ENCODE measurements at places on chromosomes 3 and 15. TPM values are rescaled to one million over a fixed set of nuclear protein-coding genes. Genes with fewer than 3 reads are reported as not detected.

DNA sequence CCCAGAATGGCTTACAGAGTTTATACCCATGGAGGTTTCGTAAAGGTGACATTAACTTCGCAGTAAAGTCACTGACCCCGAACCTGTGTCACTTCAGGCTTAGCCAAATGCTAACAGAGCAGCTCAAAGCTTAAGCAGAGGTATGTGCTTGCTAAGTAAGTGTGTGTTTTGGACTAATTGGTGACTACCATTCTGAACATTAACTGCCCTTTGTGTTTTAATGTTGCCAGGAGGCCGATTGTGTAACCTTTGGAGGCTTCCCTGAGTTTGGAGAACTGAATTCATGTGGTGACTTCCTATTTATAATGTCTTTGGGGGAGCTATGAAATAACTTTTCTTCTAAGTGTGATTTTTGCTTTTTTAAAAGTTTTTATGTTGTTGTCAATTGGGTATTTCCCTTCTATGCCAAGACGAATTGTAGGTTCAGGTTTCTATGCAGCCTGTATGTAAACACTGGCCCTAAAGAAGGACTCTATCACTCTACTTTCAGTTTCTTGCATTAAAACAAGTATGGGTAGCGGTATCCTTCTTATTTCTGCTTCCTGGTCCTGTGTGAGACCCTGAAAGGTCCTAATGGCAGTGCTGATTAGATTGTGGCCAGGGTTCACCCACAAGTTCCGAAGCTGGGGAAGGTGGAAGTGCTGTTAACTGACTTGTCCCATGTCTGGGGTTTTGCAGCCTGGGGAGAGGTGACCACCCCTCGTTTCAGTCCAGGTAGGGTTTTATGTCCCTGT, 86.3 kb downstream of the IGF1R start:
- no peak for DNase-seq

The THPO gene
- polyA plus RNA-seq = 2.4 TPM

The ECE2 gene
- polyA plus RNA-seq = not detected

- no peak for DNase-seq
These were observed 13.8 kb downstream of the TLE3 start for GRCh38 chr15:70083946-70084345.

DNA sequence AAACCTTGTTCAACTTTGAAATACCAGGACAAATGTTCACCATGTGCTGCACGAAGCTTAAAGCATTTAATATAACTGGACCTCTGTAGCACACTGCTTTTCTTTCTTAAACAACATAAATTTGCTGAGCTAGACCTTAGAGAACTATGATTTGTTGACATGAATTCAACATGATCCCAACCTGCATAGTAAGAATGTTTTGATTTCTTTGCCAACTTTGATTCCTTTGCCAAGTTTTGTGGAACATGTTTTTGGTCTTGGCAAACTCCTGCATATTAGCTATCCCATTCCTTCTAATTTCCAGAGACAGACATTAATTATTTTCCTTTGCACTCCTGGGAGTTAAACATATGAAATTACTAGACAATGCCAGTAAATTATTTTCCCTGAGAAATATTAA, 197.2 kb upstream of the RBMS3 start:
- DNase-seq = no peak

DNA sequence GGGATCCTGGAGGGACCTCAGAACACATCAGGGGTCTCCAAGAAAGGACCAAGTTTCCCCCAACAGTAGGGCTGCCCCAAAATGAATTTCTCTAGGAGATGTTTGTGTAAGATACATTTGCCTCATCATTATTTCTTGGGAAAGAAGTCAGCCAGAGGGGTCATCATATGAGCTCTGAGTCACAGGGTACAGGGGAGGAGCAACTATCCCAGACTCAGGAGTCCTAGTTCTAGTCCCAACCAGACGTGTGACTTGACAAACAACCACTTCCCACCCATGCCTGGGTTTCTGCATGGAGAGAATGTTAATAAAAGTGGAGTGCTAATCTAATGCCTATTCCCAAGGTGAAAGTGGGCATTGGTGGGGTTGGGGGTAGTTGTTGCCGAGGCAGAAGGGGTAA, 144.1 kb downstream of the ALDH1A2 start:
- DNase-seq = no peak

DNA sequence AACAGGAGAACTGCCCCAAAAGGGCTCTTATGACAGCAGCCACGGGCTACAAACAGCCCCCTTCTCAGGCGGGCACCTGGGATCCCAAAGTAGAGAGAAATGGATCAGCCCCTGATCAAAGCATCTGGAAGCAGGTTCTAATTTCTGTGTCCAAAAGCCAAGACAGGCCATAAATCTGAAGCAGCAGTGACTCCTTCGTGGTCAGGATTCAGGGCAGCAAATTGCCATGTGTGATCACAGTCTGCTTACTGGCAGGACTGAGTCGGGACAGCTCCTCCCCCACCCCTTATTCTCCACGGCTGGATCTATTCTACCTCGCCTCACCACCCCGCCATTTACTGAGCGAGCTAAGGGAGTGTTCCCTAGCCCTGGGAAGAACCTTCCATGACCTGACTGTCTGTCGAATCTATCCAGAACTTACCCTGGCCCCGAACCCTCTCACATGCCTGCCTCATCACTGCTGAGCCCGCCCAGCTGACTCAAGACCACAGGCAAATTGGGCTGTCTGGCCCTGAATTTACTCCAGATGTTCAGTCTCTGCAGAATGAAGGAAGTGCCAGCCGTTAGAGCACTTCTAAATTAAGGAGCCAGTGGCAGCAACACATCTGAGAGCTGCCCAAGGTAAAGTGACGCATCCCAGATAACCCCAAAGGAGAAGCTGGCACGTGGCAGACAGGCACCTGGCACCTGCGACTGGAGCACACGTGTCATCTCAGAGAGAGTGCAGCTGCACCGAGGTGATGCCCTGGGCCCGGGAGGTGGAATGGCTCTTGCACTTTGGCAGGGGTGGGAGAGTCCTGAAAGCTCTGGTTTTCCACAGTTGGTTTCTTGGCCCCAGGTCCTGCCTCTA, 1.3 kb downstream of the LRRC15 start:
- no peak for DNase-seq

The SLC22A13 gene
- 0.24 TPM for polyA plus RNA-seq

DNA sequence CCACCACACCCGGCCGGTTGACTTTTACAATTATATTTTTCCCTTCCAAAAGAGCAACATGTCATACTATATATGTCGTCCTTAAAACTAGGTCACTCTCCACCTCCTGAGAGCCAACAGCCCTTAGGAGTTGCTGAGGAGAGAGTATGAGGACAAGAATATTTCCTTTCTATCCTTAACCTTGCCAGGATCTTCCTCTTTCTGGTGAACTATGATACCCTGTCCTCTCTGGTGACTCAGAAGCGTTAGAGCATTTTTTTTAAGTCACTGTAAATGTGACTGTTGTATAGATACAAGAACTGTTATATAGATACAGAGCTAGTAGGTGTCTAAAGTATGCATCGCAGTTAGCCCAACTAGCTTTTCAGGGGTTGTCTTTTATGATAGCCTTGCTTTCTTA, 33.7 kb upstream of the MTHFS start:
- no peak for DNase-seq

GRCh38 chr3:11826628-11827265, 19.9 kb downstream of the TAMM41 start:
- DNase-seq = no peak

The FBXL2 gene
- 29.8 TPM for polyA plus RNA-seq

- DNase-seq = no peak
These were observed 67.1 kb upstream of the SH3GL3 start for GRCh38 chr15:83380059-83380458.

The VGLL3 gene
- 23.5 TPM for polyA plus RNA-seq

The DNAH12 gene
- 7.2 TPM for polyA plus RNA-seq

GRCh38 chr3:117168896-117169295, 459.3 kb downstream of the TUSC7 start:
- DNase-seq = no peak

DNA sequence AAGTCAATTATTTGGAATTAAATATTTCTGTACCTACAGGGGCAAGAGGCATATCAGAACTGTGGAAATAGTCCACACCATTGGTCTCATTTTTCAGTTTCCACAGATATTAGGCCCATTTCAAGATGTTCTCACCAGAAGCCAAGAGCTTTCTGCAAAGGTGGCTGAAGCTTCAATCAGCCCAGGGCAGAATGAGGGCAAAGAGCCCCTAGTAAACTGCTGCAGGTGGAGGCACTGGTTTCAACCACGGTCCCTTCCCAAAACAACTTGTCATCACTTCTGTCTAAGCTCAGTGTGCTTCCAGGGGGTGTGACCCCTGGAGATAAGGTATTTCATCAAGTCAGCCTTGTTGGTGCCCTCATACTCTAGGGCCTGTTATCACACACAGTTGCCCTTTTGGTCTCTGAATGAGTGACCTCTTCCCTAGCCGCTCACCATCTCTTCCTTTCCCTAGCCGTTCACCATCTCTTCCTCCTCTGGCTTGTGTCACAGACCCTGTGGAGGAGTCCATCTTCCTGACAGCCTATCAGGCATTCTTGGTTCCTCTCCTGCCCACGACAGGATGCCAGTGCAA, 21.2 kb downstream of the IL17RD start:
- no peak for DNase-seq

DNA sequence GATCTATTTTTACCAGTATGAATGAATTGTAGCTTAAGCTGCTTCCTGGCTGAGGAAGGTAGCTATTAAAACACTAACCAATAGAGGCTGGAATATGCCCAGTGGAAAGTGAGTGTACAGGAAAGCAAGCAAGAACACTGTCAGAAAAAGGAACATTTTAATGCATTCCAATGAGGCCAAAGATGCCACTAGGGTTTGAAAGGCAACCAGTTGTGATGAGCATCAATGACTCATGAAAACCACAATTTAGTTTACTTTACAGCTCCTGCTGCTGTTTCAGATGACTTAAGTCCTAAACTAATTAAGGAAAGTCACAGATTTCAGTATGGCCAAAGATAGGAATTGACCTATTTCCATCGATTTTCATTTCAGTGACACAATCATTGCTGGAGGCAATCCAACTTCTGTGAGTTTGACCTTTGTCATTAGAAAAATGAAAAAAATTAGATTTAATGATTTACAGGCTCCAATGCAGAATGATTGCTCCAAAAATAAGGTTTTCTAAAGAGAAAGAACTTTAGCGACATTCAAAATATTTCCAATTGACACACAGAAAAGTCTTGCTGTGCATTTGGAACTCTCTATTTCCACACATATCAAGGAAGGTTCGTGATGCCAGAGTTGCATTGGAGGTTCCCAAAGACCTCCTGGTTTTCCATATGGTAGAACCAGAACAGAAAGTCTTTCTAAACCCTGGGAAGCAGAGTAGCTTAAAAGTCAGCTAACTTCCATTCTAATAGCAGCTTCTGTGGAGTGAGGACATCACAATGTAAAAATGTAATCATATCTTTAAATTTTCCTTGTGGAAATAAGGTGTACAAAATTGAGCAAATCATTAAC, 103.0 kb downstream of the SUCNR1 start:
- no peak for DNase-seq

The THRB gene
- polyA plus RNA-seq = 17.0 TPM

- no peak for DNase-seq
These were observed 115.6 kb downstream of the EOMES start for GRCh38 chr3:27606537-27606936.

DNA sequence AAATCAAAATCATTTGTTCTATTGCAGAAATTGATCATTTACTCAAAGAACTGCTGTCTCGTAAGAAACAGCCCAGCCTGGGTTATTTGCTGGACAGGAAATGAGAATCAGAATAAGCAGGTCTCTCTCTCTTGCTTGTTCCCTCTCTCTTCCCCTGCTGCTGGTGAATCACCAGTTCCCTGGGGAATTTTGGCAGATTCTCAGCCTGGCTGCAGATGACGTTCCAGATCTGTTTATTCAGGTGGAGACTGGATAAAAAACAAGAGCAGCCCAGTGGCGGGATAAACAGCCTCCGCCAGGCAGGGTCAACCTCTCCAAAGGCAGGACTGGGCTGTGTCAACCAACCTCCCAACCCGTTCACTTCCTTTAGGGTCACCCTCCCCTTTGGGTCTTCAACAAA, 72.1 kb downstream of the LRIG1 start:
- no peak for DNase-seq

GRCh38 chr15:65194826-65195547, 9.8 kb upstream of the CLPX start:
- peak; percentile 28 for DNase-seq

The HGD gene
- polyA plus RNA-seq = 0.45 TPM

DNA sequence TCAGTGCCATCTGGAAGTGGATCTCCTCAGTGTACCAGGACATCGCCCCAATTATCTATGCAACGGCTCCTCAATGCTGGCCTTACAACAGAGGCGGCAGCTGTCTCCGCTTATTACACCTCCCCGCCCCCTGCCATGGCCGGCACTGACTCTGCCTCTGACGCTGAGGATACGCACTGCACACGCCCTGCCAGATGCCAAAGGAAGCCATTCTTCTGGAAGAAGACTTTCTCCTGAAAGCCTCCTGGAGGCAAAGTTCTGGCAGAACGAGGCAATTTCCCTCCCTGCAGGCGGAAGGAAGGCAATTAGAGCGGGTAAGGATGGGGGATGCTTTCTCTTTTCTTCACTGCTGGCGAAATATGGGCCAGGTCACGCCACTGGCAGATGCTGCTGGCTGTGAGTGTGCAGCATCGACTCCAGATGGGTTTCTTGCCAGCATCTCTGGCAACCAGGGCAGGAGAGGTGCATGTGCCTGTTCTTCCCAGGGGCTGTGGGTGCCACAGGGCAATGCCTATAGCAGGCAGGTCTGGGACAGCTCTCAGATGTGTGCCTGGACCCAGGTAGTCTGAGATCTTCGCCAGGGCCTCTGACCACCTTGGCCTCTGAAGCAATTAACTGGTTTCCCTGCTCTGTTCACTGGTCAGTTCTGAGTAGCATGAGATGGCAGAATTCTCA, 62.2 kb upstream of the MRPS22 start:
- no peak for DNase-seq

DNA sequence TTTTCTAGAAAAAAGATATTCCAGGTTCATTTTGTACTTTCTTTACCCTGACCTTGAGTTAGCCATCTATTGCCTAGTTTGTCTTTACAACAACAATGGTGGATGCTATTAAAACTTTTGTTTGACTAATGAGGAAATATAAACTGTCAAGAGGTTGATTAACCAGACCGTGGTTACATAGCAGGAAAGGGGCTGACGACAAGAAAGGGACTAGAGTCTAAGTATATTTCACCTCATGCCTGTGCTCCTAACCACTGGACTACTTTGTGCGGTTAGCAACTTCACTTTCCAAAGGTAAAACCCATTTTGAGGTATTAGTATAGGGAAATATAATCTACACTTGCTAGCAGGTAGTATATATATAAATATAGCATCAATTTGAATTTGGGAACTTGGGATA, 327.1 kb downstream of the SATB1 start:
- DNase-seq = no peak

The PSTPIP1 gene
- polyA plus RNA-seq = 1.9 TPM

Measured in right lung (tissue), 10 donors.